T-cell (primary cell): ENCODE measurements at places on chromosomes 12 and 14. TPM values are rescaled to one million over a fixed set of nuclear protein-coding genes. Genes with fewer than 3 reads are reported as not detected.

DNA sequence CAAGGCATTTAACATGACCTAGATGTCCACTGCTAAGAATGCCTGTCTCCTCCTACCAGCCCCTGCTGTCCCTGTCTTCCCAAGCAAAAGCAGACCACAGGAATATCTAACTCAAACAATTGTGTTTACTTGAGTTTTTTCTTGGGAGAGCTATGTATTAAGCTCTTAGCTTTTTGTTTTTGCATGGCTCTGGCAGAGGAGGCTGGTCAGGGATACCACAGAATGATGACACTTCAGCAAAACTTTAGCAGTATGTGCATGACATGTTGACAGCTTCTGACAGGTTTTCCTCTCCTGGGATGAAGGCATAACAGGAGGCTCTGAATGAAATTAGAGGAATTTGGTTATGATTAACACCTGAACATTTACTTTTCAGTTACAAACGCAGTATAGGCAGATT is 6.9 kb downstream of the TMBIM6 start:
- no peak for DNase-seq

The ALDH2 gene
- 3.1 TPM for total RNA-seq

DNA sequence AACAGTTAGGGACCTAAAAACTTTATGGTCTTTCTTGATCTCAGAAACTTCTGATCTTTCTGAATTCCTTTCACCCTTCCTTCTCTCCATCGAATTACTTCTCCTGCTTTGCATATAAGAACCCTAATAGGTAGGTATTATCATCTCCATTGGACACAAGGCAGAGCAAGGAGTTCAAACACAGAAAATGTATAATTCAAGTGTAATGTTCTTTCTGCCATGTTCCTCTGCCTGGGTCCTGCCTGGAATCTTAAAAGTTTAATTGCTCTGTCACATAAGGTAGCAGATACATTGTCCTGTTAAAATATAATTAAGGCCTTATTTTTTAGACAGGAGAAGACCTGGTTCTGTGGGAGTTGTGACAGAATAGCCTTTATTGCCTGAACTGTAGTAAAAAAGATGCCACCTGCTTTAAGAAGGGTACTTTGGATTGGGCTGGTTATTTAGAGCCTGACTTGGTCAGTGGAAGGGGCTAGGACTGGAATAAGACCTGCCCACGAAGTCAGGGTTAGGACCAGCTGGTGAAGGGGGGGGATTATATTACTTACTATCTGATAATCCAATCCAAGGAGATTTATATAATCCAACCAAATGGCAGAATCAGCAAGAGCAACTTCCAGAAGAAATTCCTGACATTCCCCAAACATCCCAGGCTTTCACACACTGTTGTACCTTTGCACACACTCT is 10.4 kb downstream of the G2E3 start:
- no peak for DNase-seq

The FLVCR2 gene
- 1.1 TPM for total RNA-seq

GRCh38 chr14:105350450-105351244 is 36.1 kb downstream of the PACS2 start:
- DNase-seq = no peak
